ENCODE measurements at places on chromosomes 5 and 9. TPM values are rescaled to one million over a fixed set of nuclear protein-coding genes. Genes with fewer than 3 reads are reported as not detected.

DNA sequence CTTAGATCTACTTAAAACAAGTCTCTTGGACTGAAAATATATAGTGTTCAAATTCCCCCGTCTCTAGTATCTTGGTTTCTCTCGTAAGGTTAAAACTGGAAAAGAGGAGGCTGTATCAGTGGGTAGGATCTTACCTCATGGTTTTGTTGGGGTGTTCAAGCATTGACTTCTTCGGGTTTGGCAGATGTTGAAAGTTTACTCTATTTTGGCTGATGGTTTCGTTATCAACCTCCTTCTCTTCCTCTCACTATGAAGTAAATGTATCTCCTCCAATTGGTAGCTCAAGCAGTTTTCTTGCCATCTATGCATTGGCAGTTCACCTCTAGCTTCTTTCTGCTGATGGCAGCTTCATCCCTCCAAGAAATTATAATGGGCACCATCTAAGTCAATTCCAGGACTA is 506.5 kb upstream of the GRIN3A start:
- DNase-seq, result no peak

PLEKHG4B gene
- polyA plus RNA-seq, result 0.85 TPM

DNA sequence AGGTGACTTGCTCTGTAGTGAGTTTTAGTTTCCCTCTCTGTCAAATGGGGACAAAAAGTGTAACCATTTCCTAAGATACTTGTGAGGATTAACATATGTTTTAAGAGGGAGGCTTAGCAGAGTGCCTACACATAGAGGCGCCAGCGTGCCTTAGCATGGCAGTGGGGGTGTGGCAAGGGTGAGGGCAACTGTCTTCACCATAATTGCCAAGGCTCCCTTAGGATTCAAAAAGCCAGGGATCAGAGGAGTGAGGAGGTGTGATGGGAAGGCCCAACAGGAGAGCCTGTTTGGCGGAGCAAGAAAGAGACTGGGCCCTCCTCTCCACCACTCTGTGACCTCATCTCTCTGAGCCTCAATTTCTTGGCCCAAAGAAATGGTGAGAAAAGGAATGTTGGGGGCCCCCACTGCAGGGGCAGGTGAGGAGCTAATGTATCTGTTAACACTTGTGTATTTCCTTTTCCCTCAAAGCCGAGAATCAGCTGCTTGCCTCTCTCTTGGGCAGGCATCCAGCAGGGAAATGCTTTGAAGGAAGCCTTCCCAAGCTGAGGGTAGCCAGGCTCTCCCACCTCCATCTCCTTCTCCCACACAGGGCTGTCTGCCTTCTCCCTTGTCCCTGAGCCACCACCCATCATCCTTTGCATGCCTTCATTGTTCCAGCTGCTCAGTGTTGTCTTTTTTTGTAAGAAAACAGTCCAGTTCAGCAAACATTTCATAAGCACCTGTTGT is 76.0 kb downstream of the DAB2IP start:
- peak; percentile 74 for DNase-seq

DNA sequence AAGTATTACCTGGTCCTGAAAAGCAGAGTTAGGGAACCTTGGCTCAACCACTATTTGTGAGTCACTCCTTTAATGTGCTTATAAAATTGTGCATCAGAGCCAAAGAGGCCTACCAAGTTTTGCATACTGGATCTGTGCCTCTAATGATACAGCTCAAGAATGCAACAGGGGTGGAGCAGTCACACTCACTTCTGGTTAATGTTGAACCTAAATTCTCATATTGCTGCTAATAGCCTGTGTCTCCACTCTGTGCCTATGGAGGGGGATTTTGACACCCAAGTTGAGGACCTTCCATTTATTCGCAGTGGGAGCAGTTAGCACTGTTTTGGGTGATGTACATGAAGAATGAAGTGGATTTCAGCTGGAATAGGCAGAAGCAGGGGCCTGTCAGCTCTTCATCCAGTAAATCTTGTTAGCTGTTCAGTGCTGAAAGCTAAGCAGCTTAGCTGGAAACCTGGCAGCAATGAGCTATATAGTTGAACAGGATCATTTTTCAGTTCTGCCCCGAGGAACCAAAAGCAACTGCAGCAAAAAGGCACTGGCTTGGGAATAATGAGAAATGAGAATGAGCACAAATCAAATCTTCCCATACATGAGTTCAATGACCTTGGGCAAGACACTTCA is 9.7 kb downstream of the SH3TC2 start:
- DNase-seq, result no peak

DNA sequence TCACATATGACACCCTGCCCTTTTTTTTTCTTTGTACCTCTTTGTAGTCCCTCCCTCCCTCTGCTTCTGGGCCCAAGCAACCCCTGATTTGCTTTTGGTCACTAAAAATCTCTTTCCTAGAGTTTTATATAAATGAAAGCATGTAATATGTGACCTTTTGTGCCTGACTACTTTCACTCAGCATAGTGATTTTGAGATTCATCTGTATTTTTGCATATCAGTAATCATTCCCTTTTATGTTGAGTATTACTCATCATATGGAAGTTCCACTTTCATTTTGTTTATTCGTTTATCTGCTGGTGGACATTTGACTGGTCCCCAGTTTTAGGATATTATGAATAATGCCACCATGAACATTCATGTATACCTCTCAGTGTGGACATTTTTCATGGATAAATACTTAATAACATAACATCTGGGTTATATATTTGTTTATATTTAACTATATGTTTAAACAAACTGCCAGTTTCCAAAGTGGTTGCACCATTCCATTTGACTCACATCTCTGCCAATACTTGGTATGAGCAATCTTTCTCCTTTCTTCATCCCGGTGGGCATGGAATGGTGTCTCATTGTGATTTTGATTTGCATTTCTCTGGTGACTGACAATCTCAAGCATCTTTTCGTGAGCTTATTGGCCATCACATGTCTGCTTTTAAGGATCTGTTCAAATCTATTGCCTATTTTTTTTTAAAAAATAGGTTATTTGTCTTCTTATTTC is 115.7 kb upstream of the S1PR3 start:
- no peak for DNase-seq

DNA sequence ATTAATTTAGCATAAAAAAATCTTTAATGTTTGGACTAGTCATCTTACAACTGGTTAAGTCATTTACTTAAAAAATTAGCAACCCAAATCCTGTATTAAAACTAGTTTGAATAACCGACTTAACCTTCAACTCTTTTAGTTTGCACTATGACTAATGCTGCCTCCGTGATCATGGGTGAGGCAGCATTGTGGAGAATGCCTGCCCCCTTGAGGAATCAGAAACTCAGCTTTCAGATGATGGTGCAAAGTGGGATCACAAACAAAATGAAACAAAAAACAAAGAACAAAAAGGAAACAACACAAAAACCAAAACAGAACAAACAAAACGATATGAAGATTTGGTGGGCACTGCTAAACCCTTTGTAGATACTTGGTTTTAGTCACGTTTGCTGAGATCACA is 127.0 kb upstream of the PALM2AKAP2 start:
- no peak for DNase-seq

DNA sequence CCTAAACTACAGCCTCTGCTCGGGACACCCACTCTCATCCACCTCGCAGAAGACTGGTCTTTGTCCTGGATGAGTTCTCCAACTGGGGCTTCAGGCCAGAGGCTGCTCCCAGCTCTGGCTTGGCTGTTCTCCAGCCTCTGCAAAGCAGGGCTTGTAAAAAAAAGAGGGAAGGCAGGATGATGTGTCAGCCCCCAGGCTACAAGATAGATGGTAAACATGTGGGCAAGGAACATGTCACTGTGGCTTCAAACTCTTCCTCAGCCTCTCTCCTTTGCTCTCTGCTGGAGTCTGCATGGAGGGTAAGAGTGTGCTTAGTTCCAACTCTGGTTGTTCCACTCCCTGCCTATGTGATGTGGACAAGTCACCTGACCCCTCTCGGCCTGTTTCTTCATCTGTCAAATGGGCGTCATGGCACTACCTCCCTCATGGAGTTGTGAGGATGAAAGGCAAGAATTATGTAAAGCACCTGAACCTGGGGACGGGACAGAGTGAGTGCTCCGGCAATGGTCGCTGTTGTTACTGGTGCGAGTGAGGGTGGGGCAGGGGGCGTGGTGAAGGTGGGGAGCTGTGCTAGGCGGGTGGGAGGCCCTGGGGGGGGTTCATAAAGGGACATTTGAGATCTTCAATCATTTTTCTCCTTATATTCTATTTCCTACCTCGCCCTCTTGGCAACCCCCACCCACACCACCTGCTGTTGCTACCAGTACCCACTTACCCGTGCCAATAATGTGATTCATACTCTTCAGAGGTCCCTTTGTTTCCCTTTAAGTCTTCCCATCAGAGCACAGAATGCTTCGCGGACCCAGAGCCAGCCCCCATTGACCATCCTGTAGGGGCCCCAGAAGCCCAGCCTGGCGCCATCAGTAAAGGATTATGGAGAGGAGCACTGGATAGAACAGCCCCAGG is 6.8 kb upstream of the ZNF79 start:
- DNase-seq, result no peak

- DNase-seq, result no peak
These were observed 3.1 kb downstream of the EGFL7 start for GRCh38 chr9:136665704-136666371.

- no peak for DNase-seq
These were observed 346 bp downstream of the ATOX1 start for GRCh38 chr5:151758141-151758429.

GRCh38 chr9:93673021-93673838 is 96.8 kb downstream of the PHF2 start:
- peak; percentile 18 for DNase-seq

- DNase-seq, result no peak
These were observed 11.3 kb upstream of the DIPK1B start for GRCh38 chr9:136700959-136701667.

SETX gene
- polyA plus RNA-seq, result 28.1 TPM

HNRNPK gene
- polyA plus RNA-seq, result 646 TPM

Data from ovary (tissue), 10 donors.